ENCODE measurements at places on chromosomes 1 and 21. TPM values are rescaled to one million over a fixed set of nuclear protein-coding genes. Genes with fewer than 3 reads are reported as not detected.

- DNase-seq = no peak
Observed at GRCh38 chr1:5904551-5904950, 87.7 kb downstream of the NPHP4 start.

DNA sequence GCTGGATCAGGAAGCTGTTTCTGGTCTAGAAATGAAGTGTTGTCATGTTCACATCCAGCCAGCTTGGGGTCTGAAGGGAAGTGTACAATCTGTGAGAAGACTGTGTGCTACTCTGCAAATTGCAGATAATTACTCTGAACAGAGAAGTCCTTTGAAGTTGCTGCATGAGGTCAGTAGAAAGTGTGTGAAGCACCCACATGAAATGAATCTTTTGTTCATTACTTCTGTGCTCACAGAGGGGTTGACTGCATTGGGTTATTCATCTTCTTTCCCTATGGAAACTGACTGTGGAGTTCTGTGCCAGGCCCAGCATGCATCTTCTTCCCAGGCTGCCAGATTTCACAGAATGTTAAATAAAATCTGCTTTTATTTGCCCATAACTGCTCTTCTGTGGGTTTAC is 47.1 kb downstream of the CTH start:
- DNase-seq = no peak

DNA sequence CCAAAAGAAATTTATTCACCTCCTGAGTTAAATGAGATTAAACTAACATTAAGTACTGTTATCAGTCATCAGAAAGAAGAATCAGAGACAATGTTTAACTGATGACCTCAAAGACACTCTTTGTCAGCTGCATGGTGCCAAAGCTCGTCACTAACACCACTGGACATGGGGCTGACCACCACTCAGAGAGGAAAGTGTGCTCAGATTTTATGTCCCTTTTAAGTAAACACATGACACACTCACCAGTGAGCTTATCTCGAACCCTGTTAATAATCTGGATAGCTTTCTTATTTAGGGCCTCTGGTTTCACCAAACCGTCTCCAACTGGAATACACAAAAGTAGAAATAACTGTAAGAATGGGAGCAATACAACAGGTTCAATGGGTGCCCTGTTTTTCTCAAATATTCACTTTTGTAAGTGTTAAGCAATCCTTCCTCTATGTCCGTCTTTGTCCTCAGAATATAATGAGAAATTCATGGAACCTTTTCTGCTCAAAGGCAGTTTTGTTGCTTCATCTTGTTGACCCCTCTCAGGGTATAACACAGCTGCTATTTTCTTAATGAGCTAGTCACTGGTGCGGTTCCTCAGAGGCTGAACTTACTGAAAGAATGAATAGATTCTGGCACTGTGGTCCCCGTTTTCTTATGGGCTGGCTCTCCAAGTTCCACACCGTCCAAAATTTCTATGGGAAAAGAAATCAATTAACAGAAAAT is 9.5 kb upstream of the EXOSC10 start:
- DNase-seq = no peak

- peak; percentile 97 for DNase-seq
Observed at GRCh38 chr1:66929999-66930822, 5.4 kb downstream of the MIER1 start.

GRCh38 chr1:197391303-197392226 is 123.5 kb downstream of the CRB1 start:
- no peak for DNase-seq

DNA sequence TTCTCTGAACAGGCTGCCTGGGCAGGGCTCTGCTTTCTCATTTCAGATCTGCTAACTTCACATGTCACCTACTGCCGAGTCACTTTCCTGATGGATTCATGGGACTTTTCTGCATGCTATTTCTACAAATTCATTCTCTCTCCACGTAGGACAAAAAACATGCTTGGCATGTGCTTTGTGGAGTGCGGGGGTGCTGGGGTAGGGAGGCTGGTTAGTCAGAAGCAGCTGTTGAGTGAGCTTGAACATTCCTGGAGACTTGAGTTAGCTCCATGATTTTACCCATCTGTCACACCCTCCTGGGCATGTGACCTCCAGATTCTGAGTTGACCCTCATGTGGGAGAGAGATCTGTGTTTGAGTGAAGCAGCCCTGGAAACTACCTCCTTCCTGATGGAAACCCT is 71.4 kb downstream of the UCK2 start:
- DNase-seq = no peak

DNA sequence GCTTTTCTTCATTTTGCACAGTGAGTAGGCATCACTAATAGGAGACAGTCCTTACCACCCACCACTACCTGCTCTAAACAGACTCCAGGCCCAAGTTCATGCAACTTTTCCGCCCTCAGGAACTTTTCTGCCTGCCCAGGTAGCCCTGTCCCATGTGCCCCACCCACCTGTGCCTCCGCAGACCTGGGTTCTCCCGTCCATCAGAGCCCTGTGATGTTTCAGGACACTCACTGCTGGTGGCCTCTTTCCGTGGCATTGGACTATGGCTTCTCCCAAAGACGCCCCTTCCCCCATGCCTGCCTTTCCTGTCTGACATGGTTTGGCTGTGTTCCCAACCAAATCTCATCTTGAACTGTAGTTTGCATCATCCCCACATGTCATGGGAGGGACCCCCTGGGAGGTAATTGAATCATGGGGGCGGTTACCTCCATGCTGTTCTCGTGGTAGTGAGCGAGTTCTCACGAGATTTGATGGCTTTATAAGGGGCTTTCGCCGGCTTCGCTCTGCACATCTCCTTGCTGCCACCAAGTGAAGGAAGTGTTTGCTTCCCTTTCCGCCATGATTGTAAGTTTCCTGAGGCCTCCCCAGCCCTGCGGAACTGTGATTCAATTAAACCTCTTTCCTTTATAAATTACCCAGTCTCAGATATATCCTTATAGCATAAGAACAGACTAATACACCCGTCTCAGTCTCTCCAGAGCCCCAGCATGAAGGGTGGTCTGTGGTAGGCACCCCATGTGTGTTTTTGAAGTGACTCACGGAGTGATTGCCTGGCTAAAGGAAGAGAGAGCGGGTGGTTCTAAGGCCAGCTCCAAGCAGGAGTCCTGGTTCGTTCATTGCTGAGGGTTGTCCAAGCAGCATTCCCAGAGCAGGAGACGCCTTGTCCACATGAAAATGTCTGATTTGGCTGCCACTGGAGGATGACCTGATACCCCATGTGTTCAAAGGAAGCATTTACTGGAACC is 86.0 kb upstream of the ZBTB40 start:
- no peak for DNase-seq

DNA sequence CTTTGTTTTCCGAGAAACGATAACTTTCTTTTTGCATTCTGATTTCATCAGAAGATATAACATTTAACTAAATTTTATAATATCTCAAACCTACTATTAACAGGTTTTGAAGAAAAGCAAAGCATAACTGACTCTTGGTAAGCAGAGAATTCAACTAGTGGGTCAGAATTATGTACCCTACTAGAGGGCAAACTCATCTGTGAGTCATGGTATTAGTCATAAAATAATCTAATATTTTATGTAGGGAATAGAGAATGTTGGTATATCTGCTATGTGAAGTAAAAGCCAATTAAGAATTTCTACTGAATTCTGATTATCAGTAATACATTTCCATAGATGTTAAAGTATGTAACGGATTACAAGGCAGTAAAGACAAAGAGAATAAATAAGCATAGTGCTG is 56.8 kb downstream of the USP1 start:
- DNase-seq = no peak

GRCh38 chr1:185864889-185865517 is 130.8 kb downstream of the HMCN1 start:
- DNase-seq = no peak

- no peak for DNase-seq
Observed at GRCh38 chr1:153380711-153381110, 5.3 kb upstream of the S100A12 start.

- no peak for DNase-seq
Observed at GRCh38 chr1:55478742-55479141, 263.6 kb upstream of the USP24 start.

- DNase-seq = no peak
Observed at GRCh38 chr1:168187177-168187576, 8.4 kb downstream of the TIPRL start.

DNA sequence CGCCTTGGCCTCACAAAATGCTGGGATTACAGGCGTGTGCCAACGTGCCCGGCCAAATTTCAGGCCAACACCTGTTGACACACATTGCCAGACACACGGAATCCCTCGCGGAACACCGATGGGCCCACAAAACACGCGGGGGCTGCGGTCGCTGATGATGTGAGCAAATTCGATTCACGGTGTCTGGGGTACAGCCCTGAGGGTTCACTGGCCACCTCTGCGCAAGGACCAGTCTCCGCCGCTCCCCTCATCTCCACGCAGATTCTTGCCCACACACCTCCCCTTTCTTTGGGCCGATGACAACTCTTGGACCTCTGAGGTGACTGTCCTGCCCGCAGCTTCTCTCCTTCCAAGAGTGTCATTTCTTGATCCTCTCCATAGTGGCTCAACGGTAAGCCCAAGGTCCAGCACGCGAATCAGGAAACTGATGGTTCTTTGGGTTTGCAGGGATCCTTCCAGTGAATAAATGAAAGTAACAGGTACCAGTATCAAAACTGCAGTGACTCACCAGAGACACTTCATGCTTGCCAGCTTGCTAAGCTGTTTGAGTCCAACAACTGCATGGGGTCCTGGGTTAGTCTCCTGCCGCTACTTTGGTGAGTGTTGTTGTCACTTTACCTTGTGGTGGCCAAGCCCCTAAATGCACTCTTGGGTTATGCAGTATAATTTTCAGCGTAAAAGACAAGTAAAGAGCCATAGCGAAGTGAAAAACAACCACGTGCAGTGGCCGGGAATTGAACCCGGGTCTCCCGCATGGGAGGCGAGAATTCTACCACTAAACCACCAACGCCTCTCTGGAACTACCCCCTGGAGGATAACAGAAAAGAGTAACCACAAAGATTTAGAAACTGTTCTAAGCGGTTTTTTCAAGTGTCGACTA is 11.0 kb upstream of the RNU1-3 start:
- no peak for DNase-seq

- no peak for DNase-seq
Observed at GRCh38 chr1:42335809-42336518, 929 bp upstream of the FOXJ3 start.

GRCh38 chr21:36040389-36040788 is 19.9 kb downstream of the SETD4 start:
- DNase-seq = no peak

DNA sequence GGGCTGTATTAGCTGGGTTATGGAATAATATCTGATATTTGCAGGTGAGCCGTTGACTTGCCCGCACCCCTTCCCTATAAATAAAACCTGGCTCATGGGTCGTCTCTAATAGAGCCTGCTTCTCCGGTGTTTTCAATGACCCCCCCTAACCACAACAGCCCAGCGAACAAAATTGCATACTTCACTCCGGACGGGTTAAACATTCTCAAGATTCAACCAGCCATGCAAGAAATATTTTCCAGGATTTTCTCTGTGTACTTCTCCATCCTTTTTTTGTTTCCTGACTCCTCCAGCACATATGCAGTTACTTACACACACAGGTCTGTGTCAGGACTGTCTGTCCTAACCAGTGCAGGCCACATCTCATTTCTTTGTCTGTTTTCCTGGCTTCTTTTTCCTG is 267.7 kb downstream of the ZNF648 start:
- DNase-seq = no peak

GRCh38 chr1:175564119-175564518 is 179.3 kb downstream of the TNR start:
- DNase-seq = no peak

DNA sequence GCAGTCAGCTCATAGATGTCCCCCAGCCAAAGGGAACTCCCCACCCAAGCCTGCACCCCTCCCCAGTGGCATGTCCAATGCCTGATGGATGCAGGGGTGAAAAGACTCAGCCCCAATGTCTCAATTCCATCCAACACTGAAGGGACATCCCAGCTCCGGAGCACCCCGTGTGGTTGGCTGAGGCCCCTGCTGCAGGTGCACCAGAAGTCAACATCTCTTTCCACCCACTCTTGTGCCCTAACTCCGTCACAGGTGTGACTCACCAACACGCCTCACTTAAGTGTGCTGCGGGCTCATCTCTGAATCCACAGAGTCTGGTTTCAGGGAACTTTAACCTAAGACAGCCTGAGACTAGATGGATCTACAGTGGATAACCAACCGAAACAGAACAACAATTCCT is 40.9 kb upstream of the ZBTB18 start:
- no peak for DNase-seq

GRCh38 chr1:115641762-115642167 is at the start of gene VANGL1:
Gene VANGL1 (plus strand): TSS chr1:115641970. CDS start chr1:115651414, 9,444 bp downstream.
- DNase-seq = peak; percentile 66

GRCh38 chr1:3064296-3064850 is 4.6 kb upstream of the PRDM16 start:
- no peak for DNase-seq

Gene KCNN3
- polyA plus RNA-seq = 11.8 TPM

Gene DLGAP3
- 0.45 TPM for polyA plus RNA-seq

Gene CRNN
- not detected for polyA plus RNA-seq

Gene DCST2
- polyA plus RNA-seq = 2.1 TPM

Gene SARS1
- polyA plus RNA-seq = 83.1 TPM

Gene S100B
- polyA plus RNA-seq = 10.1 TPM

Gene ESRRG
- polyA plus RNA-seq = 13.5 TPM

Gene SPRR5
- polyA plus RNA-seq = not detected

Gene CDC14A
- 6.0 TPM for polyA plus RNA-seq

Gene LCE1C
- not detected for polyA plus RNA-seq

Gene VHLL
- polyA plus RNA-seq = not detected

Data from hindlimb muscle (tissue), 1 donor.